Cortex of kidney (tissue), 1 donor: ENCODE measurements at places on chromosomes 7 and 10.

DNA sequence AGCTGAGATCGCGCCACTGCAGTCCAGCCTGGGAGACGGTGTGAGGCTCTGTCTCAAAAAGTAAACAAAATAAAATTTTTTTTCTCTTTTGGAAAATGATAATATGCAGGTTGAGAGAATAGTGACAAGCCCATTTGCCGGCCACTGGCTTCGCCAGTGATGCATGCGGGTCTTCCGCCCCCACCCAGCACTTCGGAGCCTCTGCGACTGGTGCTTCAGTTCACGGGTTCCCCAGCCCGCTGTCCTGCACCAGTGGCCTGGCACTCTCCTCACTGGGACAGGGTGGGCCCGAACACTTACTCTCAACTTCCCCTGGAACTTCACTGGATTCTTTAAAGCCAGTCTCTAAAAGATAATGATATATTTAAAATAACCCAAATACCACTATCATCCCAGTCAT is 2.7 kb downstream of the SUN1 start:
- DNase-seq: no peak

DNA sequence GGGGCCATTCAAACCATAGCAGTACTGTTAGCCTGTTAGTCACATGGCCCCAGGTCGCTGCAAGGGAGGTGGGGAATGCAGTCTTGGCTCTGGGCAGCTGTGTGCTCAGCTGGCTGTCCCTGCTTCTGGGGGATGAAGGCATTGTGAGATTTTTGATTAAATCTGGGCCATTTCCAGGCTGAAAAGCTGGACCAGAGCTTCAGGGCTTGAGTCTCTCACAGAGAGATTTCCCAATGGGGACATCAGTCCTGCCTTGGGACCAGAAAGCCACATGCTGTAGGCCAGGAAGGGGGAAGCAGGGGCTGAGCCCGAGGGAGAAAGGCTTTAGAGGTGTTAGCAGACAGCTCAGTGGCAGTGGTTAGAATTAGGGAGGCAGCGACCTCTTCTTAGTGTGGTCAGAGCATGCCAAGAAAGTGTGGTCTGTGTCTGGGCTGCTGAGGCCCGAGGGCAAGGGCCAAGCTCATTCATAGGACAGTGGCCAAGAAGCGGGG is 33.6 kb downstream of the PALD1 start:
- DNase-seq: no peak

DNA sequence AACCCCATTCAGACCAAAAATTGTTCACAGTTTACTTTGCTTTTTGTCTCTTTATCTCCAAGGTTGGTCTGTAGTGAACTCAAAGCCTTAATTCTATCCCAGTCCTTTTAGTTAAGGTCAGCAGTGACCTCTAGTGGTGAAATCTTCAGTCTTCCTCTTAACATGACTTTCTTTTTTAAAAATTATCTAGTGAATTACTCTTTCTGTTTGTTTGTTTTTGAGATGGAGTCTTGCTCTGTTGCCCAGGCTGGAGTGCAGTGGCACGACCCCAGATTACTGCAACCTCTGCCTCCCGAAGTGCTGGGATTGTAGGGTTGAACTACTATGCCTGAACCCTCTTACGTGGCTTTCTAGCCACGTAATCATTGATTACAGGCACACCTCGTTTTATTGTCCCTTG is 25.0 kb downstream of the ZNF487 start:
- DNase-seq: no peak

DNA sequence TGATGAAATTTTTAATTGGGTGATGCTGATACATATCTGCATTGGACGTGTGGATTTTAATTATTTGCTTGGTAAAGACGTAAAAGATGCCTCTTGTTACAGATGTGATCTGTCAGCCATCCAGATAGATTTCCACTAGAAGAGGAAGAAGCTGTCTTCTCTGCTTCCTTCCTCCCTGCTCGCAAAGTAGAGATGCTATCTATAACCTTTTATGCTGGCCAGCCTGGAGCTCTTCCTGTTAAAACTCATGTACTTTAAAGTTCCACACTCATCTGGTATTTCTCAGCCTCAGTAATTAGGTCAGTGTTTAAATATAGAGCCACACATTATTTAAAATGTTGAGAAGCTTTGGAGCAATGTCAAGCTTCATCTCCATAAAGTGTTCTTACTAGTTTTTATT is 51.2 kb upstream of the TMEM229A start:
- DNase-seq: no peak

DNA sequence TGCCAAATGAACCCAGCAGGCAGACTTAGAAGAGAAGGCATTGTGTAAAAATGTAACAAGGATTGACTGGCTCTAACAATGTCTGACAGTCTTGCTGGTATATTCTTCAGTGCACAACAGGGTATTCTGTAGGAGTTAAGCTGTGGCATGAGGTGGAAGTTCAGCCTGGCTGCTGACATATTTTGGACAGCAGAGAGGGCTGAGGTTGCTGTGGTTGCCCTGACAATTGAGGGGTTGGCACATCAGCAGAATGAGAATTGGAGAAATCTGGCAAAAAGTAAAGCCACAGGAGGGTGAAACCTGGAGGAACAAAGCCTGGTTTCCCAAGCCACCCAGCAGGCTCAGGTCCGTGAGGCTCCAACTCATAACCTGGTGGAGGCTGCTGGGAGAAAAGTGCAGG is 220.2 kb downstream of the JAZF1 start:
- no peak for DNase-seq

DNA sequence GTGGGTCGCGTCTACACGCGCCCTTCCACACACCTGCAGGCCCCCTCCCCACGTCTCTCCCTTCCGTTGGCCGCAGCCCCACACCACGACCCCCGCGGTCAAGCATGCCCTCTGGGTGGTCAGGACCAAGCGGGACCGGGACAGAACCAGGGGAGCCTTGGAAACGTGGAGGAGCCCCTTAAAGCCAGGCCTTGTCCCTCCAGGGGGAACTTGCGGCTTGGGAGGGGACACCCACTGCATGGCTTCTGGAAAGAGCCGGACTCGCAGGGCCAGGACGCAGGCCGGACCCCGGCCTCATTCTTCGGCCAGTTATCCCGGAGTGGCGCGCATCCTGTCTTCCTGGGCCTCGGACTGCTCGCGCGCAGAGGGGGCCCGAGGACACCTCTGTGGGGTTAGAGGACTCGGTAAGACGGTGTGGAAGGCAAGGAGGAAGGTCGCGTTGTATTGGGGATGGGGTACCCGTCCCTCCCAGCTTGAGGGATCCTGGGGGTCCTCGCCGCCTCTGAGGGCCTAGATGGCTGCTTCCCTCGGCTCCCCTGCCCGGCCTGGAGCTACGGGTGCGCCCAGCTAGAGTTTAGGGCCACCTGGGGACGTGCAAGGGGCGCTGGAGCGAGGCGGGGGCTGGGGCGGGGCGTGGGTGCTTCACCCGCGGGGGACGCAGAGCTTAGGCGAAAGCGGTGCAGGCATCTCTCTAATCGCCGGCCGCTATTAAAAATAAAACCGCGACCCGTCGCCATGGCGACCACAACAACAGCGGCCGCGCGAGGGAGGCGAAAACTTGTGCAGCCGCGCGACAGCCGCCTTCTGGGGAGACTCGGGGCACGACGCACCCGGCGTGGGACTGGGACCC is 1.8 kb upstream of the PDGFA start:
- DNase-seq: no peak

DNA sequence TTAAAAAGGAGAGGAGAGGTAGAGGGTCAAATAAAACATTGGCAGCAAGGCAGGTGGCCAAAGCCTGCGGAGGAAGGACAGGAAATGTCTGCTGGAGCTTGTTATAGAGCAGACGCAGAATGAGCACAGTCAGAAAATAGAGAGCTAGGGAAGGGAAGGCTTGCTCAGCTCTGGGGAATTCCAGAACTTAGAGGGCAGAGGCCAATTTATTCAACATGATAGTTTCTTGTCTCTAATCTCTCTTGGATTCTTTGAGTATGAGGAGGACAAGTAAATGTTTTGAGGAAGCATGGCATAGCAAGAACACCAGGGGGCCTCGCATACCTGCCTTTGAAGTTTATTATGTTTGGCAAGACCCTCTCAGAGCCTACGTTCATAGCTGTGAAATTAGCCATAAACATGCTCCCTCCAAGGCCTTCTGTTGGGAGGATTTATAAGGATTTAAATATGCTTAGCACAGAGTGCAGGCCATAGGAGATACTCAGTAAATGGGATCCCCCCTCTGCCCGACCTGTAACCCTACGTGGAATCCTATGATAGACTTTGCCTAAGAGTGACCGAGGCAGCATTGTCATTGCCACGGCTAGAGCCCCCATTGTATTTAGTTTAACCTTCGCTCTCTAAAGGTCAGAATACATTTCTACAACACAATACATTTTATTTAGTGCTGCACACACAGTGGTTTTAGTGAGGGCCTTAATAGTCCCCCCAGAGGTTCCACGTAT is 293.9 kb downstream of the CCDC3 start:
- no peak for DNase-seq

DNA sequence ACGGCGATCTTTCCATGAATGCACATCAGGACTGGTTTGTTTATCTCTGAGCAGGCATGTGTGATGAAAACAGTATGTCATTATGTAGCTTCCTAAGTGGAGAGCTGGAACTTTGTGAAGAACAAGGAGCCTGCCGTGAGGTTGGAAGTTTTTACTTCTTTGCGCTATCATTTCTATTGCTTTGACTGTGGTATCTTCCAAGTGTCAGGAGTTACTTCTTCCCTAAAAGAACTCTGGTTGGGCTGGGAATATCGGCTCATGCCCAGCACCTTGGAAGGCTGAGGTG is 167.4 kb upstream of the AHR start:
- DNase-seq: no peak

GRCh38 chr10:116059320-116059719 is 213.7 kb downstream of the GFRA1 start:
- DNase-seq: no peak

DNA sequence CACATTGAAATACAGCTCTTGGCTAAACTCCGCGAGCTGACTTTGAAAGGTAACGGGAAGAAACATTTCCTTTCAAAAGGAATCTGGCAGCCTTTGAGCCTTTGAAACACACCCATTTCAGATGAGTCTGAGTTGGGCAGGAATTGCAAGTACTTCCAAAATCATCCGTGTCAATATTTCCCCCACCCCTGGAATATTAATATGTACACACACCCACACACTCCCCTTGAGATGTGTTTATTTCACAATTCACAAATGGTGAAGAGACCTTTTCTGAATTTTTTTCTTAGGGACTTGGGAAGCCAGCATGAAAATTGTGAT is 438.7 kb upstream of the NRP1 start:
- DNase-seq: no peak

DNA sequence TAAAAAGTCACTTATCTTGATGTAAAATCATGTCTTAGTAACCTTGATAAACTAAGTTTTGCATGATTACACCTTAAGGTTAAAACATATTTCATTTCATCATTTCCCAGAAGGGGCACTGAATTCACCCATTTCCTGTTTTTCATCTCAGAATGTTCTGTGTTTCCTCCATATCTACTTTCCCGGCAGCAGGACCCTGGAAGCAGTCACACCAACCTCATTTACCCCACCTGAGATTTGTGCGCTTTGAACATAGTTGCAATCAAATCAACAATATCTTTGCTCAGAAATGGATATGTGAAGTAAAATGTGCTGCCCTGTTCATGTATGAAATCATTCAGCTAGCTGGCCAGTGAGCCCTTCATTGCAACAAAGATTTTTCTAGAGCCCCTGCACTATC is 46.8 kb downstream of the IKZF1 start:
- DNase-seq: no peak

DNA sequence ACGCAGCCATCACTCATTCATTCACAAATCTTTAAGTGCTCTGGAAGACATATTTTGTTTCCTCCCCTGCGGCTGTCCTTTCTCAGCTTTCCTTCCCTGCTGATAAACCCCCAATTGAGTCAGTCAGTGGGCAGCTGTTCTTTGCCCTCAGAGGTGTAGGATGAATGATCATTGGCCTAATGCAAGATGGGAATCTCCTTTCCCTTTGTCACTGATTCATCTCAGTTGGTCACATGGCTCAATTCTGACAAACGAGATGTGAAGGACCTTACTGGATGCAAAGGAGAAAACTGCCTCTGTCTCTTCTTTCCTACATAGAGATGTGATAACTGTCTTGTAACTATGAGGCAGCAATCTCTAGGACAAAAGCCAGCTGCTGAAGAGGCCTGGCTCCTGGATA is 44.6 kb downstream of the COL28A1 start:
- DNase-seq: no peak

DNA sequence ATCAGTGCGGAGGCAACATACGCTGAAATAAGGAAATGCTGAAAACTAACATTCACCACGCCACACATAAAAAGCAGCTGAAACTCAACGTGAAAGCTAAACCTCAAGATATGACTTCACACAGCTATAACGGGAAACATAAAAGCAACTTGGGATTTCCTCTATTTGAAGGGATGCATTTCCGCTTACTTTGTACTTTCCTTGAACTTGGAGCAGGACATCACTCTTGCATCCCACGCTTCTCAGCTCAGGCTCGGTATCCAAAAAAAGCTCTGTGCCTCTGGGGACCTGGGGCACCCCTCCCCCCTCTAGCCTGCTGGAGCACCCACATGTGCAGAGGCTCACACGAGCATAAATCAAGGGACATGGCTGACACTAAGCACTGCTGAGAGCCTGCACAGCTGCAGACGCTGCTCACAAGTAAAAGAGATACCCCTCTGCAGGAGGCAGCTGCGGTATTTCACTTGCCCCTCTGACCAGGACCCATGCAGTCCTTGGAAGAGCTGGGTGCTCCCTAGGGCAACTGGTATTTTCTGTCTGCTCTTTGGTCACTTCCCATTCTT is 34.2 kb downstream of the PARD3 start:
- DNase-seq: no peak

DNA sequence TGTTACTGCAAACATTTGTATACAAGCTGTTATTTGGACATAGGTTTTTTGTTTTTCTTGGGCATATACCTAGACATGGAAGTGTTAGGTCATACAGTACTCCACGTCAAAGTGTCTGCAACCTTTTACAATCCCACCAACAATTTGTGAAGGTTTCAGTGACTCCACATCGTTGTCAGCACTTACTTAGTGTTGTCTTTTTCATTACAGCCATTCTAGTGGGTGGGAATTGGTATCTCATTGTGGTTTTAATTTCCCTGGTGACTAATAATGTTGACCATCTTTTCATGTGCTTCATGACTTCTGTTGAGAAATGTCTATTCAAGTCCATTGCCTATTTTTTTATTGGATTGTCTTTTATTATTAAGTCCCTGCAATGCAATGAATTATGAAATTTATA is 95.0 kb downstream of the UBE3C start:
- DNase-seq: no peak

GRCh38 chr7:31256506-31256905 is 84.0 kb downstream of the NEUROD6 start:
- no peak for DNase-seq

DNA sequence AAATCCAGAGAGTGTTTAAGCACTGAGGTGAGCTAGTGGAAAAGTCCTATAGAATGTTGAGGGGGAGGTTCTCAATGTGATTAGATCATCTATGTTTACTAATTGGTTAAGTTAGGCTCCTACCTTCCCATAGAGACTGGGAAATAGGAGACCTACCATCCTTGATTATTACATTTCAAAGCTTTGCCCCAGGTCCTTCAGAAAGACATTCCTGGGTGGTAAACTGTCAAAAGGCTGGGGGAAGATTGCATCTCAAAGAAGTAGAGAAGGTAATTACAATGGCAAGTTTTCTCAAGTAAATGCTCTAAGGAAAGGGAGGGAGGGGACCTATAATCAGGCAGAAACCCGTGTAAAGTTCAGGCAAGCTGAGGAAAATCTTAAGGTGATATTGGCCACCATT is 247.8 kb upstream of the SMIM30 start:
- no peak for DNase-seq

GRCh38 chr7:17618652-17618974 is 320.2 kb downstream of the AHR start:
- DNase-seq: no peak
